Testis (tissue), 5 donors: ENCODE measurements at places on chromosomes 11 and 22. TPM values are rescaled to one million over a fixed set of nuclear protein-coding genes. Genes with fewer than 3 reads are reported as not detected.

The OOSP3 gene
- not detected for total RNA-seq

The OR10A2 gene
- total RNA-seq = not detected

The PHETA2 gene
- total RNA-seq = 3.8 TPM

The STK33 gene
- 36.6 TPM for total RNA-seq

The MRGPRX4 gene
- total RNA-seq = not detected

The PRODH gene
- total RNA-seq = 7.4 TPM

The DBX1 gene
- not detected for total RNA-seq

The PANX3 gene
- 0.43 TPM for total RNA-seq

The VSIG2 gene
- total RNA-seq = 0.74 TPM

The SYCE3 gene
- total RNA-seq = 40.4 TPM

The ZNF215 gene
- 4.2 TPM for total RNA-seq

The ACER3 gene
- 23.7 TPM for total RNA-seq

DNA sequence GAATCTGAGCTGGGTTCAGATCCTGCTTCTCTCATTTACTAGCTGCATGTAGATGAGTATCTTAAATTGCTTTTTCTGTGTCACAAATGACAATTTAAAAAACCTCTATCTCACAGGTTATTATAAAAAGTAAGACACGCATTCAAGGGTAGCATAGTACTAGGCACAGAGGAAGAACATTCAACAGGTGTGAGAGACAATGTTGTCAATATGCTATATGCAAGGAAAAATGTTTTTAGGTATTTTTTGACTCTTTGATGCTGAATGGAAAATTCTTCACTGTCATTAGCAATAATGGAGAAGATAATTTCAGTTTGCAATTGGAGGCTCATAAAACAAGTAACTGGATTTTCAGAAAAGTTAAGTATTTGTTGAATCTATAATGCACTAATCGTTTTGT is 81.6 kb downstream of the PIWIL4 start:
- H3K27me3 ChIP-seq = no peaks in the 10 kb centered on the region
- no peak for DNase-seq
- no peaks in the 10 kb centered on the region for H3K4me1 ChIP-seq
- H3K36me3 ChIP-seq = no peaks in the 10 kb centered on the region
- no peak overlapping the region for H3K27ac ChIP-seq

DNA sequence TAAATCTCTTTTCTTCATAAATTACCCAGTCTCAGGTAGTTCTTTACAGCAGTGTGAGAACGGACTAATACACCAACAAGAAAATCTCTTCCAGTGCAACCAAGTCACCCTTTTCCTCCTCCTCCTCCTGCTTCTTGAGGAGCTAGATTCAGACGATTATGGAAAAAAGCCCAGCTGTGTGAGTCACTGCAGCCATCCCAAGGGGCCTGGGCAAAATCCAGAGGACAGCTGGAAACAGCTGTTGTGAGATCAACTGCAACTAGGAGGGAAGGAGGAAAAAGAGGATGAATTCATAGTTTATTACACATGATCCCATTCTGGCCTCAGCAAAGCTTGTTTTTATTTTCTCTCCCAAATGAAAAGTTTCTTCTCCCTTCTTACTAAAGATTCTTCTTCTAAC is 32.9 kb downstream of the RBFOX2 start:
- peak overlapping the region; percentile 79 for H3K27ac ChIP-seq
- no peak overlapping the region for H3K4me3 ChIP-seq
- H3K4me1 ChIP-seq = peaks cover 8% of the 10 kb centered on the region
- no peaks in the 10 kb centered on the region for H3K27me3 ChIP-seq
- peak; percentile 82 for DNase-seq

DNA sequence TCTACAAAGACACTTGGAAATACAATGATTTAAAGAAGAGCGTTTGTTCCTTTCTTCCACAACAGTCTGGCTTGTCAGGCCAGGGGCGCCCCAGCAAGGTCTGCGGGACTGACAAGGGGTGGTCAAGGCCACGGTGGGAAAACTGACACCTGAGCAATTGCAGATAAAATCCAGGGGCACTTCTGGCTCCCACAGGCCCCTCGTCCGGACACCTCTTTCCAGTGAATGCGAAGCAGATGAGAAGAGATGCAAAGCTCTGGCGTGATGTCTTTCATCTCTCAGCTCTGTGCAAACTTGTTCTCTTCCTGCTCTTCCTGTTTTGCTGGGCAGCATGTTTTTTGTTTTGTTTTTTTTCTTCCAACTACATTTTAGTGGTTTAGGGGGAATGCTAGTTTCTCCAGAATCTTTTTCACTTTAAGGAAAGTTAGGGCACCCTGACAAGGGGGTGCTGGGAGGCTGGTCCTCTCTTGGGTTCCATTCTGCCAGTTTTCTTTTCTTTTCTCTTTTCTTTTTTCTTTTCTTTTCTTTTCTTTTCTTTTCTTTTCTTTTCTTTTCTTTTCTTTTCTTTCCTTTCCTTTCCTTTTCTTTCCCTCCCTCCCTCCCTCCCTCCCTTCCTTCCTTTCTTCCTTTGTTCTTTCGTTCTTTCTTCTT is 11.1 kb upstream of the CBX6 start:
- H3K36me3 ChIP-seq = no peaks in the 10 kb centered on the region
- no peak for DNase-seq
- H3K4me3 ChIP-seq = no peak overlapping the region
- H3K27me3 ChIP-seq = no peaks in the 10 kb centered on the region
- no peak overlapping the region for H3K27ac ChIP-seq

- no peaks in the 10 kb centered on the region for H3K4me1 ChIP-seq
- no peak overlapping the region for H3K27ac ChIP-seq
- no peak overlapping the region for H3K4me3 ChIP-seq
- no peaks in the 10 kb centered on the region for H3K36me3 ChIP-seq
- no peak for DNase-seq
Observed at GRCh38 chr11:1127664-1128162, 30.0 kb upstream of the MUC5AC start.

DNA sequence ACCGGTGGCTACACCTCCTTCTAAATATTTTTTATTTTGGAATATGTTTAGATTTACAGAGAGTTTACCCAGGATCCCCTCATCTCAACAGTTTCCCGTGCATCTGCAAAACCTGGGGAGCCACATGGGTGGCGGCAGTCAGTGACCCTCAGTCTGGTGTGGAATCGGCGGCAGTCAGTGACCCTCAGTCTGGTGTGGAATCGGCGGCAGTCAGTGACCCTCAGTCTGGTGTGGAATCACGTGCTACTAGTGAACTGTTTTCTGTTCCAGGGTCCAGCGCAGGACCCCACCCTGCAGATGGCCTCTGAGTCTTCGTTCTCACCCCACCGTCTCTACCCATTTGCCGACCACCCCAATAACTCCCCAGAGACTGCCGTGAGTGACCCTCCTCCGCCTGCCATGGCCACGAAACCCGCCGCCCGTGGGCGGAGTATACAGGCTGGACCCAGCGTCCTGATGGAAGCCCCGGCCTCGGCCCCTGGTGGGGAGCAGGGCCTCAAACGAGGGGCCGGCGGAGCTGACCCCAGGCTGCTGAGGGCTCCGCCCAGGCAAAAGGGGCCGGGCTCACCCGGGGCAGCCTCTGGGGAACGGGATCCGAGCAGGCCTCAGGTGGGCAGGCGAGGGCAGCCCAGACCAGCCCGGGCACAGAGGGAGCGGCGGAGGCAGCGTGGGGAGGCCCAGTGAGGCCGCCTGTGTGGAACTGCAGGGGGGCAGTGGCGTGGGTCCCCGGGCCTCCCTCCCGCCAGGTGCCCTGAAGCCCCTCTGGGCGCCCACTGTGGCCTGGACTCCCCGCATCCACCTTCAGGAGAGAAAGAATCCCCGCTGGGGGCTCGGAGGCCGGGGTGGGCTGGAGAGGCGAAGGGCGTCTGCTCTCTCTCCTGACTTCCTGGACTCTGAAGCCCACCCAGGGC is 2.5 kb downstream of the IL17REL start:
- H3K4me3 ChIP-seq = no peak overlapping the region
- DNase-seq = no peak
- no peaks in the 10 kb centered on the region for H3K27me3 ChIP-seq
- no peak overlapping the region for H3K27ac ChIP-seq

- no peaks in the 10 kb centered on the region for H3K27me3 ChIP-seq
- no peak overlapping the region for H3K27ac ChIP-seq
- DNase-seq = no peak
- H3K36me3 ChIP-seq = no peaks in the 10 kb centered on the region
Observed at GRCh38 chr11:35316161-35316560, 103.2 kb downstream of the SLC1A2 start.

DNA sequence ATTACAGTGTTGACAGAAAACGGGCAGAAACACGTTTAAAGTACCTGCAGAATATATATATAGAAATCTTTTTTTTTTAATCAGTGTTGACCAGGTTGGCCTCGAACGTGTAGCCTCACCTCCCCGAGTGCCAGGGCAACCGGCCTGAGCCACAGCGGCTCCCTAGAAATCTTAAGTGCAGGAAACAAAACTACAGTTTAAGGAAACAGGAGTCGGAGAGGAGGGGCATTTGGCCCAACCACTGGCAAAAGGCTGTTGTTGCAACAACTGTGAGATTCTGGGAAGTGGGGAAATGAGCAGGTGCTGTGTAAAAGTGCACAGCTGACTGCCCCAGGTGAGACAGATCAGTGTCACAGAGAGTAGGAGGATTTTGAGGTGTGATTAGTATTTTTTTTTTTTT is 3.7 kb downstream of the YWHAH start:
- no peaks in the 10 kb centered on the region for H3K36me3 ChIP-seq
- H3K27ac ChIP-seq = no peak overlapping the region
- no peak for DNase-seq
- no peaks in the 10 kb centered on the region for H3K27me3 ChIP-seq

DNA sequence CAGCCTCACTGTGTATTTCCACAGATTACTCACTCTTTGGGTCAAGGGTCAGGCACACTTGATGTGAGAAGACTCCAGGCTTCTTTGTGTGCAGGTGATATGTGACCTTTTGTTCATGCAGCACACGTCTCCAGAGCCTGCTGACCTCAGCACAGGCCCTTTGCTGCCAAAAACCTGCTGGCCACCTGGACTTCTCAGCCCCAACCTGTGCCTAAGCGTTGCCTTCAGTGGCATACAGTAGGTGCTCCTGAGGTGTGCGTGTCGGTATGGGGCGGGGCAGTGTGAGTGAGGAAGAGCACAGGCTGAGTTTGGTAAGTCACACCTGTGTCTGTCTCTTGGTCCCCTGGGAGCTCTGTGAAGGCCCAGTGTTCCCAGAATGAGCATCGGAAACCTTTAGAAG is 58.1 kb downstream of the WNT11 start:
- no peak for DNase-seq
- H3K36me3 ChIP-seq = no peaks in the 10 kb centered on the region
- H3K27me3 ChIP-seq = no peaks in the 10 kb centered on the region
- H3K27ac ChIP-seq = no peak overlapping the region

DNA sequence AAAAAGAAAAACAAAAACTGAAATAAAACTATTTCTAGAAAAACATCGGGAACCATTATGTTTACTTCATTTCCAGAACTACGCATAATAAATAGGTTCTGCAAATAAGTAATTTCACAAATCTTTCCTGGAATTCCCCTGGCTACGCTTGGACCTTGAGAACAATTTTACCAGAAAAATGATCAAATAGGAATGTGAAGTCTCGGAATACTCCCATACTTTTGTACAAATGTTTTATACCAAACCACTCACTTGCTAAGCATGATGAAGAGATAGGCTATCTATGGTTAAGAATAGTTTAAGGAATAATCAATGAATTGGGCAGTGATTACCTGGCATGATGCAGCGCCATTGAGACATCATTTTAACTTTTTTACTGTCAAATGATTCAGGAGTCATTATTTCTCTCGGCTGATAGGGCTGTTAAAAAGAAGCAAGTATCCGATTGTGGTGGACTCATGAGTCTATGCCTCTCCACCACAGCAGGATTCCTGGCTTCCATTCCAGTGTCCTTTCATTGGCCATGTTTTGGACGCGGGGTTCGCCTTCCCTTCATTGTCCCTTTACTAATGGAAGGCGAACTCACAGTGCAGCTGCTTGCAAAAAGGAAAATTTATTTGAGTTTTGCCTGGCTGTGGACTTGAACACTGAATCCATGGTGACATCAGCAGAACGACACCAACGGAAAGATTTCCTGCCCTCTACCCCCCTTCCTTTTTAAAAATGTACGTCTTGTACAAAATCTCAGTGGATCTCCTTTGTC is 39.9 kb upstream of the BLID start:
- peaks cover 37% of the 10 kb centered on the region for H3K4me1 ChIP-seq
- H3K27ac ChIP-seq = peak overlapping the region; percentile 91
- no peaks in the 10 kb centered on the region for H3K27me3 ChIP-seq
- no peaks in the 10 kb centered on the region for H3K36me3 ChIP-seq
- no peak for DNase-seq

- no peak for DNase-seq
- no peak overlapping the region for H3K4me3 ChIP-seq
- no peak overlapping the region for H3K27ac ChIP-seq
- H3K4me1 ChIP-seq = no peaks in the 10 kb centered on the region
Observed at GRCh38 chr11:96136613-96137298, 206.2 kb downstream of the MAML2 start.

- no peaks in the 10 kb centered on the region for H3K27me3 ChIP-seq
- H3K4me3 ChIP-seq = no peak overlapping the region
- peak; percentile 70 for DNase-seq
- no peaks in the 10 kb centered on the region for H3K36me3 ChIP-seq
Observed at GRCh38 chr11:19938169-19938856, 222.0 kb downstream of the DBX1 start.

DNA sequence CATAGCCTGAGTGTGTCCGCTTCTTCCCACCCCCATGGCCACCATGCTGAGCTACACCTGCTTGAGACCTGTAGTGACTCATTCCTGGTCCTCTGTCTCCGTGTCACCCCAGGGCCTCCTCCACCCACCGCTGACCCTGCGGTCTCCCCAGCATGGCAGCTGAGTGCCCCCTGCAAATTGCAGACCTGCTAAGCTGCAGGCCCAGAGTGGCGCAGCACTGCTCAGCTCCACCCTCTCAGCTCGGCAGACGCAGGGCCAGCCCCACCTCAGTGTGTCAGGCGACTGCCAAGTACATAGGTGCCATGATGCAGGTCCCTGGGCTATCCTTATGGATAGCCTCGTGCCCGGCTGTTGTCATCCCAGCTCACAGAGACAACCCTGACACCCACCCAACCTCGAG is 13.1 kb downstream of the MS4A15 start:
- H3K27me3 ChIP-seq = no peaks in the 10 kb centered on the region
- DNase-seq = no peak
- H3K27ac ChIP-seq = no peak overlapping the region
- H3K4me1 ChIP-seq = peaks cover 5% of the 10 kb centered on the region

GRCh38 chr11:65487467-65488272 is 11.2 kb upstream of the MALAT1 start:
- DNase-seq = peak; percentile 99
- no peak overlapping the region for H3K4me3 ChIP-seq
- H3K27me3 ChIP-seq = no peaks in the 10 kb centered on the region
- no peaks in the 10 kb centered on the region for H3K36me3 ChIP-seq
- H3K27ac ChIP-seq = peak overlapping the region; percentile 90
- H3K4me1 ChIP-seq = peaks cover 59% of the 10 kb centered on the region

DNA sequence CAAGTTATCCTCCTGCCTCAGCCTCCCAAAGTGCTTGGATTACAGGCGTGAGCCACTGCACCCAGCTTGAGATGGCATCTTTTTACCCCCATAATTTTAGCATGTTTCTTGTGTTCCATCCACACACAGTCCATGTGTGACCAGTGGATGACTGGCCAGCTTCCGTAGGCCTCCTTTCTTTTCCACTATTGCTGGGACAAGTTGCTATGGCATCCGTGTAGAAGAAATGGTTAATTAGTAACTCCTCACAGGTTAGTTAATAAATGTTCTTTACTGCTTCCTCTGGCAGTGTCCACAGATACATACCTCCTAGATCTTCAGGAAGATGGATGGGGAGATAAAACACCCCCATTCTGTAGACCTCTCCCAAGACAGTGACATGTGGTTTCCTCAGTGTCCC is 154.3 kb upstream of the RASSF10 start:
- peaks cover 26% of the 10 kb centered on the region for H3K4me1 ChIP-seq
- no peaks in the 10 kb centered on the region for H3K27me3 ChIP-seq
- no peak for DNase-seq
- H3K36me3 ChIP-seq = no peaks in the 10 kb centered on the region
- no peak overlapping the region for H3K4me3 ChIP-seq
